ENCODE measurements at places on chromosomes 5 and 9.

- no peak for DNase-seq
Observed at GRCh38 chr9:110520120-110520701, 59.3 kb downstream of the SVEP1 start.

DNA sequence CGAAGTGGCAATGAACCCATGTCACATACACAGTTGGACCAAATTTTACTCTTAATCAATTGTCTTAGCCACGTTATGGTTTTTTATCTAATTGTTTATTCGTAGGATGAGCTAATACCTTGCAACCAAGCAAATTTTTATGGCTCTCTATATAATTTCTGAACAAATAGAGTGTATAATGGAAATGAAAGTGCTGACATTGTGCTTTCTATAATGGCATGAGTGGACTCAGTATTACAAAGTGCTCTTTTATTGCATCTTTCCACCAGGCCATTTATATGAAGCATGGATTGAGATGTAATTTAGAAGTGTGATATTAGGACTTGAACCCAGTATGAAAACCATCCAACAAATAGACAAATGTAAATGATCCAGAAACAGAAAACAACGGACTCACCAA, 1096.0 kb downstream of the DTWD2 start:
- DNase-seq: no peak

GRCh38 chr9:90893706-90894105, 92.1 kb downstream of the SYK start:
- no peak for DNase-seq

DNA sequence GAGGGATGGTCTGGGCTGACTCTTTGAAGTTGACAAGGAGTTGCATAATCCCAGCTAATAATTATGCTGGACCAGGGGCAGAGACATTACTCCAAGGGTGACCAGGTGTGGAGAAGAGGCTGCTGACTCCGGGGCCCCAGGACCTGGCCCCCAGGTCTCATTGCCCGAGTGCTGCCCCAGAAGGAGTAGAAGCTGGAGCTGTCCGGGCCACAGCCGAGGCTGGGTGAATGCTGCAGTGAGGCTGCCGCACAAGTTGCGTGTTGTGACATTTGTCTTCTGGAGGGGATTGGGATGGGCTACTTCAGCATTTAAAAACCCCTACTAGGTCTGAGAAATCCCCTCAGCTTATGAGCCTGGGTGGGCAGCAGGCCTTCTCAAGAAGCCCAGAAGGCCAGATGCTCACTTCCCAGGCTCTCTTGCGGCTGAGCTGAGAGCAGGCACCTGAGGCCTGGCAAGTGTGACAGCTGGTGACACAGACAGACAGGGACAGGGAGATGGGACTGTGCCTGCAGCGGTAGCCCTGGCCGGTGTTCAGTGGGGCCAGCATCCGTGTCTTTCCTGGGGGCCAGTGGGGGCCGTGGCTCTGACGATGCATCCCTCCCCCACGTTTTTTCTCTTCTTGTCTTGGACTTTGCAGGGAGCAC, 122.8 kb downstream of the KCNIP1 start:
- DNase-seq: no peak

- DNase-seq: no peak
Observed at GRCh38 chr9:92276331-92277032, 17.0 kb downstream of the IARS1 start.
